ENCODE measurements at places on chromosomes 2 and 18. TPM values are rescaled to one million over a fixed set of nuclear protein-coding genes. Genes with fewer than 3 reads are reported as not detected.

- DNase-seq = no peak
Measured at GRCh38 chr2:43408407-43409160, 182.2 kb upstream of the ZFP36L2 start.

DNA sequence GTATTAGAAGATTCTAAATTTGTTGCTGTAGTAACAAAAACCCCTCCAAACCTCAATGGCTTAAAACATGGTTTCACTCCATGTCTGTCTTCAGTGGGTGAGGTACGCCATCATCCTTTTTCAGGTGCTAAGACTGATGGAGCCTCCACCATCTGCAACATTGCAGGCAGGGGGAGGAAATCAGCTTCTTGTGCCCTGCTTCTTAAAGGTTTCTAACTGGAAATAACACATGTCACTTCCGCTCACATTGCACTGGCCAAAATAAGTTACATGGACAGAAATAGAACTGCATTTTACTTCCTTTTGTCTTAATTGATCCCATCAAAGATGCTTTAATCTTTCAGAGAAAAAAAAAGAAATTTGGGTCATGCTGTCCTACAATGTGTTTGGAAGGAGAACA, 94.1 kb downstream of the GALNT3 start:
- no peak for DNase-seq

GRCh38 chr2:70362661-70363060, 60.8 kb upstream of the FAM136A start:
- no peak for DNase-seq

IL18RAP gene
- not detected for total RNA-seq

GRCh38 chr2:104852090-104852666, 1.7 kb upstream of the POU3F3 start:
- DNase-seq = peak; percentile 71

DNA sequence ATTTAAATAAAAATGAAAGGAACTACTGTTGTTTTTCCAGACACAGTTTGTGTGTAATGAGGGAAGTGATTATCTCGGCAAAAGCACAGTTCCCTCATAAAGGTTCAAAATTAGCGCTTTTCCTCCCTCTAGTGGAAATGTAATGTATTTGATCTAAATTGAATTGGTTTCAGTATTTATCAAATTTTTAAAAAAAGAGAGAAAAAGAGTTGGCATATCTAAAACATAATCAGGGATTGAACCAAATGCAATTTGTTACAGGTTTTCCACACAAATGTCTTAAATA, 37.5 kb downstream of the CMPK2 start:
- no peak for DNase-seq
